ENCODE measurements at places on chromosomes 4 and X. TPM values are rescaled to one million over a fixed set of nuclear protein-coding genes. Genes with fewer than 3 reads are reported as not detected.

- DNase-seq, result no peak
These were observed at the start of gene ZAR1 for GRCh38 chr4:48490012-48490679. ZAR1 (plus strand) TSS chr4:48490252; CDS start chr4:48490292, 40 bp downstream.

DNA sequence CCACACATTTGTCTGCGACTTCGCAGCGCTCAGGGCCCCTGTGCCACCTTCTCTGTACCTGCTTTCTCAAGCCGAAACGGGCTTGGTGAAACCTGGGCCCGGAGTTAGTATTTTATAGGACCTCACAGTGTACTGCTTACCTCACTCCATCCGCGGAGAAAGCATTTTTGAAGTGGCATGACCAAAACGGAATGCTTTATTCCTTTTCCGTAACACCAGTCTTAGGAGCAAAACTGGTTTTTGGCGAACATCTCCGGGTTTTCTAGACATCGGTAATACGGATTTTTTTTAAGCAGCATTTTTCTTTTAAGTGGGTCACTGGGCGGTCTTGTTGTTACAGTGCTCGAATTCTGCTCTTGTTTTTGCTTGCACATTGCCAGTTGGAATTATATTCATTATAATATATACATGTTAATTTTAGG lies 3.6 kb downstream of the ZIC3 start:
- DNase-seq, result no peak

GRCh38 chr4:36006226-36006625 lies 238.1 kb downstream of the ARAP2 start:
- DNase-seq, result no peak

DNA sequence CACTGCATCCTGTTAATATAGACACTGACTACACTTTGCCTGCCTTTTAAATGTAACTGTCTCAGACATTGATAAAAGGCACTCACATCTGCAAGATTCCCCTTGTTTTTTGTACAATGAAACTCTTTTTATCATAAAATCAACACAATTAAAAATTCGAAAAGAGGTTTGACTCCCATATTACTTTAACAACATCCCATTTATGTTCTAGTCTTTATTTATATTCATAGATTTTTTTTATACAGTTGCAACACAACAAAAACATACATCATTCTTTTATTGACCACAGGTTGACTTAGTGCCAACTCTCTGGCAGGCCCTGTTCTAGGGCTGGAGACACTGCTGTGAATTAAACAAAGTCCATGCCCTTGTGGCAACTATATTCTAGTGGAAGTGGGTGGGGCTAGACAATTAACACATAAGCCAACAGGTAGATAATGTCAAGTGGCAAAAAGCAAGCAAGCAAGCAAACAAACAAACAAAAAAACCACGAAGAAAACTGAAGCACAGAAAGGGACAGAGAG lies 36.8 kb downstream of the ANK2 start:
- DNase-seq, result no peak

DNA sequence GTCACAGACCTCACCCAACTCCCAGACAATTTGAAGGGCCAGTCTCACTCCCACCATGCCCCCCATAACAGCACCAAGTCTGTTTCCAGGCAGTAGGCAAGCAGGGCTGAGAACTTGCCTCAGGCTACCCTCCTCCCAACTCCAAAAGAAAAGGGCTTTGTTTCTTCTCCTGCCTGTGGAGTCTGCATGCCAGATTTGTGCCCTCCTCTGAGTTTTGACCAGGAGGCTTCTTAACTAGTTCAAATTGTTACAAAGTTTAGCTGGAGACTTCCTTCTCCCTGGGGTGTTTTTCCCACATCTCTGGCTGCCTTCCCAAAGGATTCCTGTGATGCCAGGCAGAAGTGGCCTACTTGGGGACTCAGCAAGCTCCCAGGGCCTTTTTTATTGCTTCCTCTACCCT lies 29.6 kb downstream of the PBDC1 start:
- no peak for DNase-seq

The GPR143 gene
- 13.5 TPM for polyA plus RNA-seq

The OPRPN gene
- not detected for polyA plus RNA-seq

The TRIML2 gene
- polyA plus RNA-seq, result not detected

The SPANXN1 gene
- not detected for polyA plus RNA-seq

The DDX60 gene
- 9.2 TPM for polyA plus RNA-seq

All from renal pelvis (tissue), 12 donors.